Stimulated activated CD4-positive, alpha-beta T cell treated with anti-CD3 and anti-CD28 coated beads, Interleukin-15, amount 100 ng/mL, for 1 hour (primary cell): ENCODE measurements at places on chromosomes 16 and 17.

DNA sequence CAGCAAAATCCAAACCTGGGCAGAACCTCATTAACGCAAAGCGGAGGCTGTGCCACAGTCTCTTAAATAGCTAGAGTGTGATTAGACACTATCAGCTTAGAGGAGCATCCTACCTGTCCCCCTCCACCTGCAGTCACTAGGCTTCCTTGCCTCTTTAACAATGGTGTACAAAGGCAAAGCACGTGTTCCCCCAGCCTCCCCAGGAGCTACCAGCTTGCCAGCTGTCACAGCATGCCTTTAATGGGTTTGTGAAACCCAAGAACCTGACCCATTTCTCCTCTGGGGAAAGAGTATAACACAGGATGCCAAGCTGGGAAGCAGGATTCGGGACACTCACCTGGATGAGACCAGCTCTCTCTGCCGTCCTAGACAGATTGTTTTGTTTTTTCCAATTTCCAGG lies 37.2 kb upstream of the TBX2 start:
- DNase-seq = no peak

GRCh38 chr17:21375757-21376080 lies 438 bp upstream of the KCNJ12 start:
- no peak for DNase-seq

- DNase-seq = no peak
Measured at GRCh38 chr16:85611444-85612190, 1.5 kb upstream of the GSE1 start.

- no peak for DNase-seq
Measured at GRCh38 chr17:50199211-50199802, 2.1 kb downstream of the COL1A1 start.

GRCh38 chr17:82678265-82678891 lies 20.1 kb downstream of the RAB40B start:
- DNase-seq = no peak

GRCh38 chr16:51523400-51523799 lies 372.3 kb upstream of the SALL1 start:
- no peak for DNase-seq

- no peak for DNase-seq
Measured at GRCh38 chr17:33948309-33948708, 306.8 kb upstream of the CCL2 start.

- no peak for DNase-seq
Measured at GRCh38 chr17:71084219-71084618, 914.9 kb downstream of the KCNJ2 start.

DNA sequence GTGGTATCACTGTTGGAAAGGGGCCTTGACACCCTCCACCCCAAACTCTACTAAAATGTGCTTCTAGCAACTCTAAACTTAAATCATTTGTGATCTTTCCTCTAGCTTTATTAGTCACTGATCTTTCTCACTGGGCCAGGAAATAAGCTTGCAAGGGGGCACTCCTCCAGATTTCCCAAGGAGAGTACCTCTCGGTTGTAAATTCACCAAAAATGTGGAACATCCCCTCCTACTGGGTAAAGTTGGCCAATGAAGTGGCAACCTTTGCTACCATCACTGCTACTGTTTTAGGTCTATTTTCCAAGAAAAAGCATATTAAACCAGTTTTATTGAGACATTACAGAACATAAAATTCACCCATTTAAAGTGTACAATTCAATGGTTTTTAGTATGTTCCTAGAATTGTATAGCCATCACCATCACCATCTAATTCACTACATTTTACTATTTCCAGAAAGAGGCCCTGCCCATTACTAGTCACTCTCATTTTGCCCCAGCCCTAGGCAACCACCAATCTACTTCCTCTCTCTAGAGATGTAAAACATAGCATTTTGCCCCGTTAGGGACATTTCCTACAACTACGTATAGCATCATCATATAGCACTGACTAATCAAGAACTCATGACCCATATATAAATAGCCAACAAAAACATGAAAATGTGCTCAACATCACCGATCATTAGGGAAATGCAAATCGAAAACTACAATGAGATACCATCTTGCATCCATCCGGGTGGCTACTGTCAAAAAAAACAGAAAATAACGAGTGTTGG lies 44.6 kb upstream of the ADCY9 start:
- DNase-seq = no peak

GRCh38 chr17:77733576-77734296 lies 224.8 kb upstream of the TNRC6C start:
- no peak for DNase-seq

GRCh38 chr17:17919169-17920107 lies 52.8 kb downstream of the TOM1L2 start:
- DNase-seq = peak; percentile 26

DNA sequence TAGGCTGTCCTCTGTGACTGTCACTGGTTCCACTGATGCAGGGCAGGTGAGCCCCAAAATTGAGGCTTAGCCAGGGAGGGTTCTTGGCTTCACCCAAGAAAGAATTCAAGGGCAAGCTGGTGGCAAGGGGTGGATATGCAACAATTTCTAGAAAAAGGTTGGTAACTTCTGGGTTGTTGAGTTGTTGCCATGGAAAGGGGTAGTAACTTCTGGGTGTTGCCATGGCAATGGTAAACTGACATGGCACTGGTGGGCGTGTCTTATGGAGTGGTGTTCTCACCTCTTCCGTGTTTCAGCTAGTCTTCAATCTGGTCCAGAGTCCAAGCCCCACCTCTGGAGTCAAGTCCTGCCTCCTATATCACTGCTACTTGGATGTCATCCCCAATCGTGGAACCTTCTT lies 9.5 kb upstream of the GUCY2D start:
- no peak for DNase-seq

DNA sequence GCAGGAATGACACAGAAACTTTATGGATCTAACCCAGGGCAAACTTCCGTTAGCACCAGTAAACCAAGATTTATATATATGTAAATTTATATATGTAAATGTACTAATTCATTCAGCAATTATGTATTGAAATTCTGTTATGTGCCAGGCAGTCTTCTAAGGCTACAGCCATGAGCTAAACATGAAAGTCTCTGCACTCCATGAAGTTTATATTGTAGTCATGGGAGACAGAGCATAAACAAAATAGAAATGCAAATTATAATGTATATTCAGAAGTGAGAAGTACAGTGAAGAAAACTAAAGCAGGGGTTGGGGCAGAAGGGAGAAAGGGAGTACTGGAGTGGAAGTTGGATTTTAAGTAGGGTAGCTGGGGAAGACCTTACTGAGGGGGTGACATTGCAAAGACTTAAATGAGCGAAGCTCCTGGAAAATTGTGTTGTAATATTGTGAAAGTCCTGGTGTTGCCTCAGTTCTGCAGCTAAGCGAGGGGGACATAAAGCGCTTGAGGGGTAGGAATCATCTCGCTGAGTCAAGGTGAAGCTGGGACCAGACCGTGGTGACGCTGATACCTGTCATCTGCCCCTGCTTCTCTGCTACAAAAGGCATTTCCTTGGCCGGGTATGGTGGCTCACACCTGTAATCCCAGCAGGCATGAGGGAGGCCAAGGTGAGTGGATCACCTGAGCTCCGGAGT lies 64.8 kb downstream of the YPEL2 start:
- no peak for DNase-seq

GRCh38 chr17:29369831-29370735 lies 20.1 kb upstream of the TAOK1 start:
- DNase-seq = peak; percentile 4

DNA sequence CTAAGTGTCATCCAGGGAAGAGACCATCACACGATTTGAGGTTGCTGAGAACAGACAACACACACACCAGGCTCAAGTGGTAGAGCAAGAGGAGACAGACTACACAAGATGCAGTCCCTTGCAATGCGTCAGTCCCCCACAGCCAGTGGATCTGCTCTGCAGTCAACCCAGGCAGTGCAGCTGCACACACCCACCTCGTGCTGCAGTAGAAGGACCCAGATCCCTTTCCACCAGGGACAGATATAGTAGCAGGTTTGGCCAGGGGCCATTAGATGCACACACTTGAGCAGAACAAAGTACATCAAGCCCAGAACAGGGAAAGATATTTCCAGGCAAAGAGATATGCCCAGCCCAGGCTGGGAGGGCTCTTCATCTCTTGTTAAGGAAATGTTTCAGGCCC lies 112.9 kb downstream of the GRIN2A start:
- DNase-seq = no peak

DNA sequence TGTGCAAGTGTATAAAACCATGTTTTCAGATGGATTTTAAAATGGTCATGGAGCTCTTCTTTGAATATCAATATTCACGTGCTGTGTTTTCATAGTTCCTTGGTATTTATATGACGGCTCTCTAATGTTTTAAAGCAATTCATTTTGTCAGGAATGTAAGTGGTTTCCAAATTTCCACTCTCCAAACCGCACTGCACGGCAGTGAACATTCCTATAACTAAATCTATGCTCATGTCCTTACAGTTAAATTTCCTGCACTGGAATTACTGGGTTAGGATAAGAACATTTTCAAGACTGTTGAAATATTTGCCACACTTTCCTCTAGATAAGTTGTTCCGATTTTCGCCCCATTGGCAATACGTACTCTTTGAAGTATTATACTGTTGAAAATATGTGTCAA lies 398.9 kb downstream of the PMP22 start:
- DNase-seq = no peak

DNA sequence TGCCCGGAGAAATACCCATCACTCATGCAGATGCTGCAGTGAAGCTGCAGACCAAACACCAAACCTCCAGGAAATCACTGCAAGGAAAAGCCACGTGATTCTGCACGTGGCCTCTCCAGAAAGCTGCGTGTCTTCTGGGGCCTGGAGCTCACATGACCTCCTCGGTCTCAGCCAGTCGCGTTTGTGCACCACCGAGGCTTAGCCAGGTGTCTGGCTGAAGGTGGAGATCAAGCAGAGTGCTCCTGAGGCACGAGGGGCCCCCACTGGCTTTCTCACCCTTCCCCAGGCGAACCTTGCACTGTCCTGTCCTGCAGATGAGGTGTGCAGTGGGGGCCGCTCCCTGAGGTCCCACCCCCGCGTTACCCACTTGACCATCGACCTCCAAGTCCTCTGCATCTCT lies 257.3 kb downstream of the RBFOX3 start:
- DNase-seq = no peak

DNA sequence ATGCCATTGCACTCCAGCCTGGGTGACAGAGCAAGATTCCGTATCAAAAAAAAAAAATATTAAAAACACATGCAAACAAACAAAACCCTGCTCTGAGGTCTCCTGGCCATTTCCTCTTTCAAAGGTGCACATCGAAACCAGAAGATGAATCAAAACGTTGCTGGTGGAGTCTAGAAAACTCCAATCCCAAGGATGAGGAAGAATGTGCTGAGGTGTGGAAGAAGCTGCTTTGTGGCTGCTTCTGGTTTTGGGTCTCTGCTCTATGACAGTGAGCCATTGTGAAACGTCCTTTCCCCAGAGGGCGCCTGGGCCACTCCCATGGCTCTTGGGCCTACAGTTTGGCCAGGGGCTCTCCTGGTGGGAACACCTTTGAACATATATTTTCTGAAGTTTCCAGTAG lies 112.6 kb downstream of the IRF8 start:
- DNase-seq = no peak

GRCh38 chr17:751269-752001 lies 629 bp downstream of the GEMIN4 start:
- peak; percentile 34 for DNase-seq

DNA sequence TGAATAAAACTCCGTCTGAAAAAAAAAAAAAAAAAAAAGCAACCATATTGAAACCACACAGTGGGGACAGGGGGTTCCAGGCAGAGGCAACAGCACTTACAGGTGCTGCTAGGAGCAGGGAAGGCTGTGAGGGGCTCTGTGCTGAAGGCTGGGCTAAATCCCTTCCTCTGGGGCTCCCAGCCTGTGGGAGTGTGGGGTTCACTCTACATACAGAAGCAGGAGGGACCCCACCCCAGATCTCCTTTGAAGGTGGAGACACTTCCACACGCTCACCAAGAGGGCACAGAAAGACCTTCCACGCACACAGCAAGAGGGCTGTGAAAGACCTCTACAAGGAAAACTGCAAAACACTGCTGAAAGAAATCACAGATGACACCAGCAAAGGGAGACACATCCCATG lies 53.9 kb downstream of the USP22 start:
- DNase-seq = no peak

DNA sequence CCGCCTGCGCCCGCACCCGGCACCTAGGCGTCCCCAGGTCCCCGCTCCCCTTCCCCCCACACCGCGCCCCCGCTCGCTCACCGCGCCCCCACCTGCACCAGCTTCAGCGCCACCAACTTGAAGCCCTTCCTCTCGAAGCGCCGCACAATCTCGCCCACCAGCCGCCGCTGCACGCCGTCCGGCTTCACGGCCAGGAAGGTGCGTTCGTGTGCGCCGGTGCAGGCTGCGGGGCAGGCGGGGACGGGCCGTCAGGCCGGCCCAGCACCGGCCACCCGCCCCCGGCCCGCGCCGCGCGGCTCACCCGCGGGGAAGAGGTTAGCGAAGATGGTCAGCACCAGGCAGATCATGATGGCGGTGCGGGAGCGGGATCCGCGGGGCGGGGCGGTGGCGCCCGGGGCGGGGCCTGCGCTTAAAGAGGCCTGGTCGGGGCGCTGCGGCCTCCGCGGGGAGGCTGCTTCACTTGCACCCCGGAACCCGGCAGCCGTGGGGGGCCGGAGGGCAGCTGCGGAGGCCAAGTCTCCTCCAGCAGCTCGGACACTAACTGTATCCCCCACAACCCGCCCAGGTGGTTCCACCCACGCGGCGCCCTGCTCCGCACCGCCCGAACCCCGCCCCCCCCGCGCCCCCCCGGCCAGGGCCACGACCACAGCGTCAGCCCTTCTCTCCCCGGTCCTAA lies at the start of gene NME3:
Gene NME3, minus strand, starts transcription at position 356 of the 676 bp plus-strand sequence. Its CDS starts 9 bp downstream, at position 347.
- DNase-seq = peak; percentile 75

DNA sequence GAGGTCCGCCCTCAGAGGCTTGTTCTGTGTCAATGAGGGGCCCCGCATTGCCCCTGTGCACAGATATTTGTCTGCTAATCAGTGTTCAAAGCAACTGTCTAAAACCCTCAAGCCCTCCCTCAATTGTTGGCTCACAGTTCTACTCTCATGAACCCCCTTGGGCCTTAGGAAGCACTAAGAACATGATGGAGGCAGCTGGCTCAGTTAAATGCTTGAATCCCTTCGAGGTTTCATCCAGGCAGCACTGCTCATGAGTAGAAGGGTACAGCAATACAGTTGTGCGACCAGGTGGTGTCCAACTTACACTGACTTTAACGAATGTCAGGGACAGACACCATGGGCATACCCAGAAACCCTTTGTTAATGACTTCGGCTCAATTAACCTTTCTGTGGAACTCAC lies 89.2 kb upstream of the WSCD1 start:
- no peak for DNase-seq

DNA sequence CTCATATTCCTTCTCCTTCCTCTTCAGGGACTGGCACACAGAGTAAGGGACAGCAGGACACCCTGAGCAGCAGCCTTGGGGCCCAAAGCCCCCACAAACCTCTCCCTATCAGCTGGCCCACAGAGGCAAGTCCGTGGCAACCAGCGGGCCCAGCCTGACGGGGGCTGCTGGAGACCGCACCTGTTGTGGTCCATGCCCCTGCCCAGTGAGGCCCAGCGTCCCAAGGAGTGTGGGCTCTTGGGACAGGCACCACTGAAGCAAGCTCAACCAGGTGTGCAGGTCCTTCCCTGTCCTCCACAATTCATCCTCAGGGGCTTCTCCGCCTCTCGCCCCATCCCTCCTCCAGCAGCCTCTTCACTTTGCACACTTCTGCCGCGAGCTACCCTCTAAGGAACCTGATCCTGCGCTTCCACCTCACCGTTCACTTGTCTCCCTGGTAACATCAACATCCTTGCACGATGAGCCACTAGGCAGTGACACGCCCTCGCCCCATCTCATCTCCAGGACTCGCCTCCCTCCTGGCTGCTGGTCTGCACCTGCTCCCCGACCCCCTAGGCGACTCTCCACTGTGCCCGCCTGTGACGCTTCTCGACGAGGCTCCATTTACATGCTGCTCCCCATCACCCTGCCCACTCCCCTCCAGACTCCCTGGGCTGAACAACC lies 12.7 kb downstream of the MNT start:
- no peak for DNase-seq
